ENCODE measurements at places on chromosomes 2 and 18.

DNA sequence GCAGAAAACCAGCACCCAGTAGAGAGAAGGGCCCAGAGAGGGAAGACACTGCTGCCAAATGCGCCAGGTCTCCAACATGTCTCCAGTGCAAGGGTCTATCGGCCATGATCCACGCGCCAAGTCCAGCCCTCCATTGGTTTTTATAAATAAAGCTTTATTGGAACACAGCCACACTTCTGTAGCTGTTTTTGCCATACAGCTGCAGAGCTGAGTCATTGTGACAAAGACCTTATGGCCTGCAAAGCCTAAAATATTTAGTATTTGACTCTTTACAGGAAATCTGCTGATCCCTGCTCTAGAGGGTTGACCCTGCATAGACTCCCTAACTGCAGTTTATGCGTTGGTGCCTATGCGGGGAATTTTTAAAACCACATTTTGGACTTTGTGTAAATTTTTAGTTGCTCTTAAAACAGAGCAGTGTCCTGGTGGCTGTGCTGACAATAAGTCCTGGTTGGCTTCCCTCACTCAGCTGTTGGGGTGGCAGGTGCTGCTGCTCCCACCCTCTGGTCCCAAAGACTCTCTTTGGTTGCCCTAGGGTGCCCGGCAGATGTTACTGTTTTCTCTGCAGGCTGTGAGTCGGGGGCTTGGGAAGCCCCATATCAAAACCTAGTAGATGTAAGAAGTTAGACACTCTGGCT lies 154.9 kb downstream of the CTIF start:
- DNase-seq: no peak

DNA sequence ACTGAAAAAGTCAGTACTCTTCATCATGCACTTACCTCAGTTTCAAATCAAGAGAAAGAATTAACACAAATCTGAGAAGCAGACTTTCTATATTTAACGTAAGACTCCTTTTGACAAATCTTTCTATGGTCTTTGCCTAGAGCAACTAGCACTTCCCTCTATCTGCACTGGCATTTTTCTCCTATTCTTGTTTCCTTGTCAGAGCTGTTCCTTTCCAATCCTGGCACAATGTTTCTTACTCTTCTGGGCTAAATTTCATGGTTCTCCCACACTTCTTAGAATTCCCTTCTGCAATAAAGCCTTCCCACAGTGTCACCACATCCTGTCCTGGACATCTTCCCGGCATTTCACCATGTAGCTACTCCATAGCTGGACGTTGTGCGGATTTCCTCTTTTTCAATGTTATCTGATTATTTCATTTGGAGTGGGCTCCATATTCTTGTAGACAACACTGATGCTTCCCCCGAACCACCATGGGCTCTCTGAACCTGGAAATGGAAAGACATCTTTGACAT lies 144.7 kb upstream of the CTNNA2 start:
- no peak for DNase-seq

GRCh38 chr2:23698721-23699579 lies 228.0 kb downstream of the ATAD2B start:
- DNase-seq: no peak

- DNase-seq: no peak
Observed at GRCh38 chr2:241313543-241314095, 1.9 kb downstream of the HDLBP start.

GRCh38 chr2:218272531-218273212 lies 2.4 kb downstream of the PNKD start:
- peak; percentile 68 for DNase-seq

- DNase-seq: no peak
Observed at GRCh38 chr2:20434588-20435294, 12.1 kb upstream of the RHOB start.

- DNase-seq: no peak
Observed at GRCh38 chr2:193349642-193350041, 1154.9 kb upstream of the TMEFF2 start.

- no peak for DNase-seq
Observed at GRCh38 chr2:96389736-96390135, 54.2 kb downstream of the NCAPH start.

Measured in stimulated activated CD4-positive, alpha-beta T cell treated with anti-CD3 and anti-CD28 coated beads, Interleukin-12 subunit alpha, Interleukin-12 subunit beta, amount 100 ng/mL, for 48 hours (primary cell).